ENCODE measurements at places on chromosomes 5 and 9.

GRCh38 chr5:142935014-142935413 is 164.8 kb downstream of the ARHGAP26 start:
- no peak for DNase-seq

DNA sequence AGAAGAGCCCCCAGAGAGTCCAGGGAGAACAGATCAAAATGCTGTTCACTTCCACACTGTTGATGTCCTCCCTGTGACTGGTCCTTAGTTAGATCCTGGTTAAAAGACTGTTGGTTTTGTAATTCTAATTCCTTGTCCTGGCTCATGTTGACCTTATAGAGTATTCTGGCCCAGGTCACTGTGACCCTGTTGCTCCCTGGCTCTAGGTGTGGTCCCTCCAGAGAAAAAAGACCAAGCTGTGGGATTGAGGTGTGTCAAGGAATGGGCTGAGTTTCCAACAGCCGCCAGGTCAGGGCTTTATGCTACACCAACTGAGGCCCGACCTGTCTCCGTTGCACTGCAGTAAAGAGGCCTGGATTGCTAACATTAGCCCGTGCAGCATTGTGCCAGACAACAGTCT is 241.0 kb upstream of the MSX2 start:
- DNase-seq, result no peak

DNA sequence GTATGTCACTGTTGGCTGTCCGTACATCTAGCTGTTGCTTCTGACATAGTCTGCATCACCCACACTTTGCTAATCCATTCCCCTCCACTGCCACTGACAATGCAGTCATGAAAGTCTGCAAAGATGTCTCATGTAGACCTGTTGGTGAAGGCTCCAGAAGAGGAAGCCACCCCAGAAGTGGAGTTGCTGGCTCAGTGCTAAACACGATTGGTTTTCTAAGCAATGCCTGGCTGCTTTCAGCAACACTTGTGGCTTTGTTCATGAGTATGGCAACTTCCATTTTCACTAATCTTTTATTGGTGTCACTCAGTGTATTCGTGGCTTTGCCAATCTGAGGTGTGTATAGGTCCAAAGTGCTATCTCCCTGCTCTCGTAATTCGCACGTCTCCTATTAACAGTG is 288.1 kb downstream of the GADD45G start:
- DNase-seq, result no peak

DNA sequence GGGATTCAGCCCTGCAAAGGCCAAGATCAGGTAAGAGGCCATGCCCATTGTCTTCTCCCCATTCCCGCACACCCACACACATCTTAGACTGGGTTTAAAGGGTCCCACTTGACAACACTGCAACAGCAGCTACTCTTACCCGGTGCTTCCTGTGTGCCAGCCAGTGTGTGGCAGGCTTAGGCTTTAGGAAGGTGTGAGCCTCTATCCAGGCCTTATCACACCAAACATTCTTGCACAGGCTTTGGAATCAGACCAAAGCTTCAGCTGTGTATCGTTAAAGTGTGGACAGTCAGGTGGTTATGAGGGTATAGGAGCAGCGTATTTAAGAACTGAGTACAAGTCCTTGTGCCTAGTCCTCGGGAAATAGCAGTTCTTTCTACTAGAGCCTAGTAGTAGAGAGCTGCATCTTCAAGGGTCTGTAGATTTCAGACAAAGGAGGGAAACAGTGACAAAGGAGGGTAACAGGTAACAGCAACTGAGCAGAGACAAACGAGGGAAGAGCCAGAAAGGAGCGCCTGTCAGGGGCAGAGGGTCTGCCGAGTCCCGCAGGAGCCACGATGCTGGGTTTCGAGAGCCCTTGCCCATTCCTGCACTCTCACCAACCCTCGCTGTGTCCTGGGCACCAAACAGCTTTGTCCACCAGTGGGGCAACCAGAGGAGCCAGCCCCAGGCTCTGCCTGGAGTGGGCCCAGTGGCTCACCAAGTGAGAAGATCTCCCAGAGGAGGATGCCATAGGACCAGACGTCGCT is 30.9 kb downstream of the CSF1R start:
- DNase-seq, result no peak

DNA sequence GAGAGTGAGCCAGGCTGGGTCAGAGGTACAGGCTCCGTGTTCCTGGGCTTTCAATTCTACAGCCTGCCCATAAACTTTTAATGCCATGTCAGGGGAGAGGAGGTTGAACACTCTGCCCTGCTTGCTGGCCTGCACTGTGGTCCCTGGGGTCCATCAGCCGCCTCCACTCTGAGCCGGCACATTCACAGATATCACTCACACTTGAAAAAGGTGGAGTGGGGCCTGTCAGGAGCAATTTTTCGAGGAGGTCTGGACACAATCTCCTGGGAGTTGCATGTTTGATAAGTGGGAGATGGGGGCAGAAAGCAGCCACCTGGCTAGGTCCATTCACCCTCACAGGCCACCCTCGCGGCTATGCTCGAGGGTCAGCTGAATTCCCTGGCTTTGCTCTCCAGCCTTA is 22.9 kb downstream of the S1PR3 start:
- no peak for DNase-seq

DNA sequence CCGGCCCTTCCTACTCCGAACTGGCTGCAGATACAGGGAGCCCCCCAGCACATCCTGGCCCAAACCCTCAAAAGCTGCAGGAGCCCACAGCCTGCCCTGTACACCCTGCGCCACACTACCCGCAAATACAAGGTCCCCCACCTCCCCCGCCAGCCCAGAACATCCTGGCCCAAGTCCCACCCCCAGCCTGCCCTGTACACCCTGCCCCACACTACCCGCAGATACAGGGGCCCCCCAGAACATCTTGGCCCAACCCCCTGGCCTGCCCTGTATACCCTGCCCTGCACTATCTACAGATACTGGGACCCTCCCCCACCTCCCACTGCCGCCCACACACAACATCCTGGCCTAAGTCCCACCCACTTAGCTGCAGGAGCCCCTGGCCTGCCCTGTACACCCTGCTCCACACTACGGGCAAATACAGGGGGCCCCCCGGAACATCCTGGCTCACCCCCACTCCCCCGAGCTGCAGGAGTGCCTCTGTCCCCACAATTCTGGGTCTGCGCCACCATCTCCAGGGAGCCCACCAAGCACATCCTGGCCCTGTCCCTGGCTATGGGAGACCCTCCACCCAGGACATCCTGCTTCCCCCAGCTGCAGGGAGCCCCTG is 8.3 kb downstream of the LPCAT1 start:
- DNase-seq, result no peak

GRCh38 chr5:22549876-22550671 is 303.1 kb downstream of the CDH12 start:
- no peak for DNase-seq

GRCh38 chr9:83466351-83466750 is 71.8 kb downstream of the FRMD3 start:
- no peak for DNase-seq

GRCh38 chr9:14170392-14170931 is 143.5 kb downstream of the NFIB start:
- no peak for DNase-seq

GRCh38 chr5:57889558-57889957 is 406.9 kb upstream of the ACTBL2 start:
- DNase-seq, result no peak

DNA sequence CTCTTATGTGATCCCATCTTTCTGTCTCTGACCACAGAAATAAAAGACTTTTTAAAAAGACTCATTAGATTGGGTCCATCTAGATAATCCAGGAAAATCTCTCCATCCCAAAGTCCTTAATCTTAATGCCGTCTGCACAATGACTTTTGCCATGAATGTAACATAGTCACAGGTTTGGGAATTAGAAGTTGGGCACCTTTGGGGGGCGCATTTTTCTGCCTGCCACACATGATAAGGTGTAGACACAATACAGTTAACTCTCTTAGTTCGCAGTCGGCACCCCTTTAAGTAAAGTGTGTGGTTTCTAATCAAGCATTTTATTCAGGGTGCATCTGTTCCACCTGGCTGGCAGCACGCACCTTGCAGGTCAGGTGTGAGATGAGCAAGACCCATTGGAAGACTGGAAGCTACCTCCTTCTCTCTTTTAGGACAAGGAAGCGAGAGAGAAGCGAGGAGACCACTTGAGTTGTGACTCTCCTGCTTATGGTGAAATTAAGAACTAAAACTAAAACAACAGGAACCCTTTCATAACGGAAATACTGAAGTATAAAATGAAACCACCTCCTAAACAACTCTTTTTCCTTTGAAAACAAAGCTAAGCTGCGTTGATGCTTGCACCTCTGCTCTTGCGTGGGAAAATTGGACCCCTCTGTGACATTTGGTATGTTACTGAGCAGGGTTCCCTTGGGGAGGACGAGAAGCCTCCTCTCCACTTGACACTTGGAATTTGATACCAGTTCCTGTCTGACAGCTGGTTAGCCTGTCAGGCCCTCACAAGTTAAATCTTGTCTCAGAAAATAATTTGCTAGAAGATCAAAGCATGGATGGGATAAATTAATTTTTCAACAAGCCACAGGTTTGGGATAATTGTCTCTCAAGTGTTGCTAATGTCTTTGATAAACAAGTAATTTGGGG is 304.6 kb upstream of the DMRT1 start:
- DNase-seq, result no peak

DNA sequence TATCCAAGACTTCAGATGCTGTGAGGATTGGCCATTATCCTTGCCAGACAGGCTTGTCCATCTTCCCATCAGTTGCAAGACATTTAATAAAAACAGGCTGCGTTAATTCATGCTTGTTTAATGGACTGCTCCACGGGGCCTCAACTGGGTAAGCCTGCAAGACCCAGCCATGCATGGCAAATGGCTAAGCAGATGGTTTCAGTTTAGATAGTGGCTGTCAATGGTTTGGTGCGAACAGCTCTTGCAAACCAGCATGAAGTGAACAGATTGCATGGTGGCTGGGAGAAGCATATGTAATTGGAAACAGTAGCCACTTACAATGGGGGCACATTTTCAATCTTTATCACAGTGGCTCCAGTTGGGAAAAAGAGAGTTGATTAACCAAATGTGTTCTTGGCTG is 628.2 kb upstream of the KLF4 start:
- DNase-seq, result no peak

DNA sequence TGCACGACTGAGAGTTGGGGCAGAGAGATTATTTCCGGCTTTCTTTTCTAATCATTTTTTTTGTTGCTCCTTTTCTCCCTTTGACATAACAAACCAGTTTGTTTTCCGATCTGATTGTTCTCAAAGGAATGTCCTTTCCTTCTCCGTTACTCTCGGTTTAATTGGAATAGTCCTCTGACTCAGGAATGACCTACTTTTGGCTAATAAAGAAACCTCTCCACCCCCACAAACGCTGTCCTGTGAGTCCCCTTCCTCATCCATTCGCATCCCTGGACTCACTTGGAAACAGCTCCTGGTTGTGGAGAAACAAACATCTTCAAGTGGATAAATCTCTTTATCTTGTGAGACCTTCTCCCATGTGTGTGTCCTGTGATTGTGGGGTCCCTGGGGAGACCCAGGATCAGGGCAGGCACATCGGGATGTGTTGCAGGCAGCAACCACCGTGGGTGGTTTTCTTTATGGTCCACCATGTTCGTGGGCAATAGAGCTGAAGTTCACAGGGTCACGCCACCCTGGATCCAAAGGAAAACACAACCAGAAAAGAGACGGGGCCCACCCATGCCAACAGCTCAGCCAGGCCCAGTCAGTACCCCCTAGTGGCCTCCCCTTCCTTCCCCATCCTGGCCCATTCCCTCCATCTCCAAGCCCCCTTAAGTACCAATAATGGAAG is 45.2 kb upstream of the NEK6 start:
- peak; percentile 17 for DNase-seq

GRCh38 chr9:38686933-38687332 is 33.0 kb downstream of the FAM240B start:
- no peak for DNase-seq

Measured in activated CD4-positive, CD25-positive, alpha-beta regulatory T cell treated with anti-CD3 and anti-CD28 coated beads, Interleukin-2, amount 50 U/mL, for 72 hours (primary cell).